ENCODE measurements at places on chromosomes 1 and 21. TPM values are rescaled to one million over a fixed set of nuclear protein-coding genes. Genes with fewer than 3 reads are reported as not detected.

- no peak for DNase-seq
Measured at GRCh38 chr1:44014365-44015104, 16.7 kb downstream of the SLC6A9 start.

GRCh38 chr1:94828251-94828650 is 8.1 kb downstream of the SLC44A3 start:
- no peak for DNase-seq

DNA sequence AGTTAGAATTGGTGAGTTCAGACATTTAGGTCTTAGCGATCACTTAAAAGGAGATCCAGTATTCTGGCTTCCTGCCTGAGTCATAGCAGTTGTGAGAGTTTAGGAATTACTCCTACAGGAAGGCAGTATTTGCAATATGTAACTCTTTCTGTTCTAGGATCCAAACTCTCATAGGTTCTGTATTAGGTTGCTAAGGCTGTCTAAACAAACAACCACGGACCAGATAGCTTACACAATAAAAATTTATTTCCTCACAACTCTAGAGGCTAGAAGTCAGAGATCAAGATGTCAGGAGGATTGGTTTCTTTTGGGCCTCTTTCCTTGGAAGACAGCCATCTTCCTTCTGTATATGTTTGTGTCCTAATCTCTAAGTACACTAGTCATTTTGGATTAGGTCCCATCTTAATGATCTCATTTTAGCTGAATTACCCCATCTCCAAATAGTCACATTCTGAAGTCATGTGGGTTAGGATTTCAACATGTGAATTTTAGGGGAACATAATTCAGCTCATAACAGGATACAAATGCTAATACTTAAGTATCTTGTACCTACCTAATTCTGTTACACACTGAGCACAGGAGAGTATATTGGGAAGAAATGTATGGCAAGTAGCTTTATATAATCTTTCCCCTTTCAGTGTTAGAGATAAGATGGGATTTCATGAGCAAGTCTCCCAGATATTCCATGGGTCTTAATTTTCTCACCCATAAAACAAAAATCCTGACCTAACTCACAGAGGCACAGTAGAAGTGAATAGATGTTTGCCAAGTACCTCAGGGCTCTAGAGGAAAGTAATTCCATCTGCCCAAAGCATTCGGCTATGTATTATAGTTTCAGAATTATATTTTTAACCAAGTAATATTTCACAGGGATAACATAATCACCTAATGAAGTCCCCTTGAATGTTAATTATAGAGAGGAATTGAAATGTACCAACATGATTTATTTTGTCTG is 144.4 kb downstream of the PTBP2 start:
- DNase-seq, result no peak

DNA sequence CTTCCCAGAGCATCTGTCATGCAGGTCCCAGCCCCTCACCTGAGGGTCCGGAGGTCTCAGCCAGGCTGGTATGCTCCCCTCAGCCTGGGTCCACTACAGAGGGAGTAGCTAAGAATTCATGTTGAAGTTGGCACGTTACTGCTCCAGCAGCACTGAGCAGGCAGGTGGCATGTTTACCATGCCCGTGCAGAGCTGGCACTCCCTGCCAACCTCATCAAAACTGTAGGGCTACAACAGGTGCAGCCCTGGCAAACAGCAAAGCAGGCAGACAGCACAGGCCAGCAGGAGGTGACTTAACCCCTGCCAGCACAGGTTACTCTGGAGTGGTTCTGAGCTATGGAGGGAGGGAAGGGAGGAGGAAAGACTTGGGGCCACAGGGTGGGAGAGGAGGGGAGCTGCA is 46.4 kb downstream of the NUAK2 start:
- no peak for DNase-seq

GRCh38 chr21:45401054-45401518 is 3.9 kb upstream of the COL18A1 start:
- DNase-seq, result no peak

GRCh38 chr1:93322349-93322748 is 23.4 kb upstream of the DR1 start:
- DNase-seq, result no peak

DNA sequence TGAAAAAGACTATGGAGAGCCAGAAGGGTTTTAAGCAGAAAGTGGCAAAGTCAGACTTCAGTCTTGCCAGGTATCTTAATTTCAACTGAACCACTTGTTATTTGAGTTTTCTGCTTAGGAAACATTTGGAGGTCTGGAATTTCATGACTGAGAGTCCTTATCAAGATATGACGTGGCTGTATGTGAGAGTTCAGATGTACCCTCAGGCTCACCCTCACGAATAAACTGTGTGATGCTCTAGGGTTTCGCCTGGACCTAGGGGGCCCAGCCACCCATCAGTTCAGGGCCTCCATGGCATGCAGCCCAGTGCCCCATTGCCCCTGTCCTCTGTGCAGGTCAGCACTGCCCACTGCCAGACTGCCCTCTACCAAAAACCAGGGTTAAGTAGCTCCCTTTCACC is 30.6 kb upstream of the TADA1 start:
- no peak for DNase-seq

DNA sequence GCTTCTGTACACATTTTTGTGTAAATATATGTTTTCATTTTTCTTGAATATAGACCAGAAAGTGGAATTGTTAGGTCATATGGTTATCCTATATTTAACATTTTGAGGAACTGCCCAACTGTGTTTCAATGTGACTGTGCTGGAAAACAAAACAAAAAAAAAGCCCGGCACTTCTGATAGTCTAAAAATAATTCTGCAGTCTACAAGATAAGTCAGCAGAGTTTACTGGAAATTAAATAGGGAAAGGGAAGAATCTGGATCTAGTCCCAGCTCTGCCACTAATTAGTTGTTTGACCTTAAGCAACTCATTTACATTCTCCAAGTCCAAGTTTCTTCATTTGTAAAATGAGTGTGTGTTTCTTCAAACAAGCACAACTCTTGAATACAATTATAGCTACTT is 869.1 kb upstream of the B3GALT2 start:
- no peak for DNase-seq

DNA sequence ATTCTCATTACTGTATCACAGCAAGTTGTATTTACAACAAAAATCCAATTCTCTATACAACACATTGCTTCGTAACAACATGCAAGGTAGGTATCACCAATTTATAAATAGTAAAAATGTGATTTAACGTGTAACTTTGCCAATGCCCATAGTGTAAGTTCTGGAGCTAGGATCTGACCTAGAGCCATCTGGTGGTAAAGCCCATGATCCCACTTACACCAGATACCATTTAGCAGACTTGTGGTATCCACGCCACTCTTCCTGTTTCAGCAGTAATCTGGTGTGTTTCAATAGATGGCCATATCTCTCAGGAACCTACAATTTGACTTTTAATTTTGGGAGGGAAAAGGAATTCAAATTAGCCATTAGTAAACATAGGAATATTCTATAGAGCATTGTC is 10.2 kb downstream of the SETSIP start:
- no peak for DNase-seq

DNA sequence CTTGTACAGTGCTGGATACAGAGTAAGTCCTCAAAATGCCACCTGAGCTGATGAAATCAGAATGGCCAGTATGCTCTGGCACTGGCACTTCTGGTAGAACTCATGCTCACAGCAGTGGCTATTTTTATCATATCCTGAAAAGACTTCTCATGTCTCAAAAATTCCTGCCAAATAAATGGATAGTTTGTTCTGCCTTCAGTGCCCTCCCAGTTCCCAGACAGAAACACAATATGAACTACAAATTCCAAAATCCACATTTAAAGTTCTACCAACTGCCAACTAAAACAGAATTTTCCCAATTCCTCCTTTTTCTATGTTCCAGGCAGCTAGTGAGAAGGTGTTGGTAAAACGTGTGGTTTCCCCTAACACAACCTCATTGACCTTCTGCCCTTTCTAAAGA is 51.4 kb upstream of the RGS1 start:
- no peak for DNase-seq

- no peak for DNase-seq
Measured at GRCh38 chr1:235038701-235039100, 89.9 kb downstream of the TOMM20 start.

- no peak for DNase-seq
Measured at GRCh38 chr1:26336477-26337205, 17.3 kb downstream of the CRYBG2 start.

DNA sequence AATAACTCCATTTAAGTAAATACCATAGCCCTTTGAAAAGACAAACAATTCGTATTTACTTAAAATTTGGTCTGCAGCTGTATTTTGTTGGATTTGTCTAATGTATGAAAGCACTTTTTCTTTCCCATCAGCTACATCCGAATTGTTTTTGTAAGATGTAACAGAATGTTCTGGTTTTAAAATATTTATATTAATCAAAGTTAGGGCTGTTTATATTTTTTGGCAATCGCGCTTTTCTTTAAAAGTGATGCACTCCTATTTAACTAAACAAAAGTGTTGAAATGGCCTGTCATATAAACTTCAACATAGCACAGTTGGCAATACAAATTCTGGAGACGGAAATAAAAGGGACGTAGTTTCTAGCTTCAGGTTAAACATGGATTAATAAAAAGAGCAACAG is 216.3 kb upstream of the ADGRL2 start:
- DNase-seq, result no peak

DNA sequence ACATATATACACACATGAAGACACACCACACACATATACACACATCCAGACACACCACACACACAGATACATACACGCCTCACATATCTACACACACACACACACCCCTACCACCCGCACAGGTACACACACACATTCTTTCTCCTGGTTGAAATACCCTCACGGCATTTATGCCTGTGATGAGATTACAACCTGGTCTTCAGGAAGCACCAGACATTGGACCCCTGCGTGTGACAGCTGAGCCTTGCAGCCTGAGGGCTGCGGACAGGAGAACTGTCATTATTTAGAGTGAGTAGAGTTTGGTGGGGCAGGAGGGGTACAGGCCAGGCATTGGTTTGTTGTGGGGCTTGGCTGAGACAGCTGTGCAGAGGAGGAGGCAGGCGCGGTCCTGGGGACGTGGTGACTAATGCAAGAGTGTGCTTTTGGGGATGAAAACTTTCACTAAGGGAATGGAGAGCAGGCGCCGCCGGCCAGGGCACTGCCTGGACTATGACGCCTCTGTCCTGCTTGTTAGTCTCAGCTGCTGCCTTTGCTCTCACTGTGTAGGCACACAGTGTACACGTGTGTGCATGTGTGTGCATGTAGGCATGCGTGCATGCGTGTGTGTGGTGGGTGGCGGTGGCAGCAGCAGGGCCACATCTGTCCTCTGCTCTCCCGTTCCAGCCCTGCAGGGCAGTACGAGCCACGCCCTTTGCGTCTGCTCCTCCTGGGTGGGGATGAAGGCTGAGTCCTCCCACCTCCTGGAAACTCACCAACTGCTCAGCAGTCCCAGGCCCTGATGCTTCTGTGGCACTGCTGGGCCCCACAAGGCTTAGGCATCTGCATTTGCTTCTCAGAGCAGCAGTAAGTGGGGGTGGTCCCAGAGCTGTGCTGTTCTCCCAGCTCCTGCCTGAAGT is 57.6 kb downstream of the SPSB1 start:
- DNase-seq, result no peak

GRCh38 chr1:2229037-2229864 is 1.1 kb downstream of the SKI start:
- peak; percentile 79 for DNase-seq

DNA sequence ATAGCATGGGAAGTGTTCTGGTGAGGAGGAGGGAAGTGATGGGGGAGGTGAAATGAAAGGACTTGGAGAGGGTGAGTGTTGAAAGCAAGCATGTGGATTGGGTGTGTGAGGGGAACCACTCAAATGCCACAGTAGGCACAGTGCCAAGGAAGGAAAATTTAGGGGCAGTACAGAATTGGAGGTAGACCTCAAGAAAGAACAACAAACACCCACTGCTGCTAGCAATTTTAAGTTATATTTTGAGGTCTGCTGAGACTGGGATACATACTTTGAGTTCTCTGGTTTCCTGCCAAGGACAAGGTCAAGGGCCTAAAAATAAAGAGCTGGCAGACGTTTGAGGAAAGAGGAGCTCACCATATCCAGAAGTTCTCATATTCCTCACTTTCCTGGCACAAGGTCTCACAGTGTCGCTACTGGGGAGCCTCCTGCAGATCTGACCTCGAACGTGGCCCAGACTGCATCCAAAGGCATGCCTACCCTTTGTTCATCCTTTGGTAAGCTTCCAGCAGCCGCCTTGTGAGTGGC is 104.0 kb downstream of the BRINP2 start:
- DNase-seq, result peak; percentile 83

- no peak for DNase-seq
Measured at GRCh38 chr1:21233490-21233889, 56.8 kb downstream of the ECE1 start.

KCNE2 gene
- total RNA-seq, result not detected

IVL gene
- total RNA-seq, result not detected

FOXD3 gene
- not detected for total RNA-seq

NPHS2 gene
- total RNA-seq, result not detected

KCNH1 gene
- not detected for total RNA-seq

PAX7 gene
- not detected for total RNA-seq

All from adrenal gland (tissue), 19 donors.